ENCODE measurements at places on chromosomes 7 and 10.

DNA sequence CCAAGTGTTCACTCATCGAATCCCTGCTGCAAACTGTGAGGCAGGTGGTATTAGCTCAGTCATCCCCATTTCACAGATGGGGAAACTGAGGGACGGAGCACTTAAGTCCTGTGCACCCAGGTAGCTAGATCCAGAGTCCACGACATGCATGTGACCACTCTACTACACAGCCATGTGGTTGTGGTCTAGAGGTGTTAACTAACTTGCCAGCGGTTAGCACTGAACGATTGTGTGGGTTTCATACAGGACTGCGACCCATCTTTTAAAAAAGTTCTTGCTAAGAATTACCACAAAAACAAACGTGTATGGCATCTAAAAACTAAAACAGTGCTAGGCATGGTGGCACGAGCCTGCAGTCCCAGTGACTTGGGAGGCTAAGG lies 16.1 kb upstream of the ABCC2 start:
- no peak for DNase-seq

GRCh38 chr10:91552274-91553095 lies 80.4 kb downstream of the PPP1R3C start:
- peak; percentile 18 for DNase-seq

GRCh38 chr7:143906151-143906550 lies 4.2 kb upstream of the TCAF1 start:
- no peak for DNase-seq

DNA sequence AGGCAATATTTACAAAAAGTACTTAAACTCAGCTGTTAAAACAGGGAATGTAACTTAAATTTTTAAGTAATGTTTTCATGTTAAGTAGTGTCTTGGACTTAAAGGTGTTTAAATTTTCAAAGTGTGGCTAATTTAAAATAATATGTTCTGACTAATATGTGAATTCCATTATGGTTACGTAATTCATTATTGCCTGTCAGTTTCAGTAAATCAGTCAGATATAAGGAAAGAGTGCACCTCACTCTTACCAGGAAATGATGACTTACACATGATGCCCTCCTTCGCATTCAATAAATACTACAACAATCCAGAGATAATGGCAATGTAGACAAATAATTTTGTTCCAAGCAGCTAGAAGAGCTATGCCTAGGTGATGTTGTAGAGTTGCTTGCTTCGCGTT lies 69.0 kb upstream of the WNT16 start:
- peak; percentile 70 for DNase-seq

DNA sequence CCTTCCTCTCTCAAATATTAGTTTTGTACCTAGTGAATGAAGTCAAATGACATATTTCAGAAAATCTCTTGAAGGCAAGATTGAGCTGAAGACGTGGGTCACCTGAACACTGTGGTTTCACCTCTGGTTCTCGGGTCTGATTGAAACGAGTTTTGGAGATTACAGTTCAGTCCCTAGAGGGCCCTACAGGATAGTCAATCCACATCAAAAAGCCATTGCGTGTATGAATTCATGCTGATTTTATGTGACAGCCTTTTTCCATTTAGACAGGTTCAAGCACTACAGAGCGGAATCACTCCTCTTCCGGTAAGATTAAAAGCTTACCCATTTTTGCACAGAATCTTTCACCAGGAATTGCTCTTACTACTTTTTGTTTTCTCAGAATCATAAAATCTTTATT lies 62.2 kb downstream of the VIM start:
- DNase-seq: peak; percentile 53

- no peak for DNase-seq
These were observed 69.8 kb downstream of the CDK1 start for GRCh38 chr10:60848126-60848525.

- no peak for DNase-seq
These were observed 147.6 kb upstream of the TMEM168 start for GRCh38 chr7:112937651-112938415.

DNA sequence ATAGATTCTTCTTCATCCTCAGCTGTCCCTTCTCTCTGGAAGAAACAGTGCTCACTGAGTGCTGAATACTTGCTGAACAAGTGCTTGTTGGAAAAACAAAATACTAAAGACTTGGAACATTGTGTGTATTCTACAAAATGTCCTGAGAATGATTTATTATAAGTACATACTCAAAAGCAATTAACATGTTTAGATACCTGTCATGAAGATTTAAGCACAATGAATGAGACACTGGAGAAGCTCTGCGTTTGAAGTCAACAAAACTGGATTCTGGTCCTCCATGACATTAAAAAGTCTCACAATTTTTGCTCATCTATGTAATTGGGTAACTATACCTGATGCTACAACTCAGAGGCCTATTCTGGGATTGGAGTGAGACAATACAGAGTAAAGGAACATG lies 34.8 kb upstream of the LAMB1 start:
- DNase-seq: no peak
